Activated T-helper 9 cell treated with anti-CD3 and anti-CD28 coated beads, Interleukin-2, amount 50 U/mL, for 16 hours (primary cell): ENCODE measurements at places on chromosomes 7 and 10.

DNA sequence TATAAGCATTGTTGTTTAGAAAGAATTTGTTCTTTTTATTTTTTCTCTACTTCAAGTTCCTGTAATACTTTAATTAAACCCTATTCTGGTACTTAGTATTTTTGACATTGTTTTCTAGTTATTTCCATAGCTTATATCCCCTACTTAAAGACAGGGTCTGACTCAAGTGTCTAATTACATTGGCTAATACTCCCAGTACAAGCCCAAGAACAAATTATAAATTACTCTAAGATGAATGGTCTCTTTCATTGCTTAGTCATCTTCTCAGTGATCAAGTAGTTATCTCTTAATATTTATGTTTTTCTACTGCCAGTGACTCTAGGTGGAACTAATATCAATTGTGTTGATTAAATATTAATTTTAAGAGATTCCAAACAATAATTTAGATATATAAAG is 21.6 kb downstream of the AHR start:
- DNase-seq = no peak

GRCh38 chr7:40870108-40870507 is 735.3 kb downstream of the SUGCT start:
- no peak for DNase-seq

GRCh38 chr10:24444337-24444736 is 235.4 kb downstream of the KIAA1217 start:
- DNase-seq = no peak

DNA sequence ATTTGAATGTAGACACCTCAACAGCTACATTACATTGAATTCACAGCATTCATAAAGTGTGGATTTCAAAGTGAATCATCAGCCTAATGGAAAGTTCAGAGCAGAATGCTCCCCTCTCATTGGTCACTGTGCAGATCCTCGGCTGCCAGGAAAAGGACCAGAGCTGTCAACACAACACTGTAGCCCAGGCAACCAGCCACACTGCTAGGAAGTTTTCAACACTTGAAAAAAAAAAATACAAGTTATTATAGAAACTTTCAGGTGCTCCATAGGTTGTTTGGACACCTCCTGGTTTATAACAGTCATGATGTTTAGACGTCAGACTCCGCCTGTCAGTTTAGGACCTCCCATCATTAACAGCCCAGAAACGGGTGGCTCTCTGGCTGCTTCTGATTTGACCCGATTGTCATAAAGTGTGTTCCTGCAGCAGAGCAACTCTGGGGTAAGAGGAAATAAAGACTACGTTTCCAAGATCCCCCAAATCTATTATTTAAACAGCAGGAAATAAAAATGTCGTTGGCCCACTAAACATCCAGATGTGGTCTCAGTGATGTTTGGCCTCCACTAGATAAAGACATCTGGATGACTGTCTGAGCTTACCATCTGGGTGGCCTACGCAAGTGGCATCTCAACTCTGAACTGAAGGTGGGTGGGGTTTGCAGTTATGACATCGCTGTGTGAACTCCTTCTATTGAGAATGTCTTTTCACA is 117.4 kb downstream of the CABCOCO1 start:
- no peak for DNase-seq

- DNase-seq = no peak
These were observed 26.8 kb upstream of the ZNF746 start for GRCh38 chr7:149524394-149524793.

DNA sequence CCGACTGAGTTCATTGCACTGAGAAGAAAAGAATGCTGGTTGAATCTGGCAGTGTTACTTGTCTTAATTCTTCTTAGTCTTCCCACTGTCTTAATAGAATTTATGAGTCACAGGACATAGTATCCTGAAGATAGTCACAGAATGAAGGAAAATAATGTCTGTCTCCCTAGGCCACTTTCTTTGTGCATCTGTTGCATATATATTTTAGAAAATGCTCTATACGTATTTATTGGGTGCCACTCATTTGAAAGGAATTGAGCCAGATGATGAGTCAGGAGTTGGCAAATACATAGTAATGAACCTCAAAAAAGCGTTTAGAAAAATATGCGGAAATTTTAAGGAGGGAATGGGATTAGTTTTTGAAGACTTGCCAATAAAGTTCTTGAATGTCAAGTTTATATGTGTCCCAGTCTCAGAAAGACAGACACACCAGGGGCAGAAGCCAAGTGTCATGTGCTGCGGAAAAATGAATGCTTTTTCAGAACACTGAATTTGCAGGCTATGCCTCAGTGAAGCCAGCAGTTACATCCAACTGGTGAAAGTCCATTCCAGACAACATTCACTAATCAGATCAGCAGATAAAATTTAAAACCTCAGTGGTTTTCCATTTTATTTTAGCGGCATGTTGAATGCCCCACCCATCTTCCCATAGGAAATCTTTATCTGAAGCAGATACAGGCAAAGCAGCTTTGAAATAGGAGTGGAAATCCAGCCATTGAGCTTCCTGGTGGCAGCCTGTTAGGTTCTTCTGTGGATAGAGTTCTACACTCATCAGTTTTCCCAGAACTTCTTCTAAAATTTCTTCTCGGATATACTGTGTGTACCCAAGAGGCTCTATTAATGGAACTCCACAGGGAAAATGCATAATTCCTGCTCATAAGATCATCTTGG is 308.4 kb downstream of the BICC1 start:
- DNase-seq = no peak

DNA sequence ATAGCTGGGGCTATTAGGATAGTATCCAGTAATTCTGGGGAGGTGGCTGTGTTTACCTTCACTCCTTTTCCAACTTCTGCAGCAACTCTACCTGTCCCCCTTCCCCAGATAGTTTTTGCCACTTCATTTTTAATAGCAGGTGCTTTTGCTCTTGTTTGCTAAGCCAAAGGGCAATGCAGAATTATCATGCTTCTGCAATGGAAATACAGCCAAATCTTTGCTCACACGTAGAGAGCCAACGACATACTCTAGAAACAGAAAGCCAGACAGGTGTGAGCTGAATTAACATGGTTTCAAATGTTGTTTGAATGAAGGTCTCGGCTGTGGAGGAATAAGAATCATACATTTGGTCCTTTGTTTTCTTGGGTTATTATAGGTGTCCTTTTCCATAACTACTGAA is 14.4 kb downstream of the PLEKHS1 start:
- no peak for DNase-seq

DNA sequence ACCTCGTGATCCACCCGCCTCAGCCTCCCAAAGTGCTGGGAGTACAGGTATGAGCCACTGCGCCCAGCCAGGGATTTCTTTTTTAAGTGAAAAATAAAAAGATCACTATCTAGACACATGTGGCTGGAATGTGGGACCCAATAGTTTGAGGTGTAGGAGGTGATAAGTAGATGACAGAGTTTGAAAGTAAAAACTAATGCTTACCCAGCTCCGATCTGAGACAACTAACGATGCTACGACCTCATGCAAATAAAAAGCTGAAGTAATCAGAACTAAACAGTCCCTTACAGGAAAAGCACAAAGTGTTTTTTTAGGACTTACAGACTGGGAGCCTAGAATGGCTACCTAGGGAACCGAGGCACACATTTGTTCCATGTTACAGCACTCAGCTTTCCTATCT is 23.0 kb downstream of the PCGF6 start:
- DNase-seq = no peak

GRCh38 chr7:54888734-54889082 is 129.7 kb upstream of the SEC61G start:
- DNase-seq = no peak

DNA sequence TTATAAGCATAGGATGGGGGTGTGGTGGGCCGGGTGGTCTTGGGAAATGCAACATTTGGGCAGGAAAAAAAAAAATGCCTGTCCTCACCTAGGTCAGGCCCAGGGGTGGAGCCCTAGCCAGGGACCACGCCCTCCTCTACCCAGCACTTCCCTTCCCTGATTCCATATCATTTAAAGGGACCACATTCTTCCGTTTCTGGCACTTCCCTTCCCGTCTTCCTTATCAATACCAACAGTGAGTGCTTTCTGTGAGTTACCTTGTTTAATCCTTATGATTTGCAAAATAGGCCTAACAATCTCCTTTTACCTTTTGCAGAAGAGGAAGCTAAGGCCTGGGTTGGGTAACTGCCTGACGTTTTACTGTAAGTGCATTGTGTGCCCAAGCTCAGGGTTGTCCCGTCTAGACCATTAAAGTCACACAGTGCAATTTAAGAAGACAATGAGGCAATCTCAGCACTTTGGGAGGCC is 16.7 kb upstream of the C10orf95 start:
- DNase-seq = no peak

GRCh38 chr10:77195101-77195500 is 442.5 kb downstream of the KCNMA1 start:
- DNase-seq = no peak
